ENCODE measurements at places on chromosomes 7 and 10.

- no peak for DNase-seq
Measured at GRCh38 chr7:148541891-148542504, 48.6 kb upstream of the C7orf33 start.

DNA sequence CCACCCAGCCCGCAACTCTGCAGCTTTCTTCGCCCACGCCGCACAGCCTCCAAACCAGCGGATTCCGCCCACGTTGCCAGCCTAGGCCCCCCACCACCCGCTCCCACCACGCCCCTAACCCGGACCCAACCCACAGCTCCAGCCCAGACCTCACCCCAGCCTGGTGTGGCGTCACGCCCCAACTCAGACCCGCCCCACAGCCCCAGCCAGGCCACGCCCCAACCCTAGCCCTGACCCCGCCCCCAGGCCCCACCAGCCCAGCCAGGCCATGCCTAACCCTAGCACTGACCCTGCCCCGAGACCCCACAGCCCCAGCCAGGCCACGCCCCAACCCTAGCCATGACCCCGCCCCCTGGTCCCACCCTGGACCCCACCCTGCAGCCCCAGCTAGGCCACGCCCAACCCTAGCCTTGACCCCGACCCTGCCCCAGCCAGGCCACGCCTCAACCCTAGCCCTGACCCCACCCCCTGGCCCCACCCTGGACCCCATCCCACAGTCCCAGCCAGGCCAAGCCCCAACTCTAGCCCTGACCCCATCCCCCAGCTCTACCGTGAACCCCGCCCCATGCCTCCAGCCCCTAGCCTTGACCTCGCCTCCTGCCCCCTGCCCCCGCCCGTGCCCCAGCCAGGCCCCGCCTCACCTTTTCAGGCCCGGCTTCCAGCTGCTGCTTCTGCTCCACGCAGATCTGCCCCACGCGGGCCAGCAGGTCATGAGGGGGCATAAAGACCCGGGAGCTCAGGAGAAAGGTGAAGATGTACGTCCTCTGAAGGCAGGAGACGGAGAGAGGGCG lies 64.0 kb downstream of the RASGEF1A start:
- DNase-seq = peak; percentile 40

DNA sequence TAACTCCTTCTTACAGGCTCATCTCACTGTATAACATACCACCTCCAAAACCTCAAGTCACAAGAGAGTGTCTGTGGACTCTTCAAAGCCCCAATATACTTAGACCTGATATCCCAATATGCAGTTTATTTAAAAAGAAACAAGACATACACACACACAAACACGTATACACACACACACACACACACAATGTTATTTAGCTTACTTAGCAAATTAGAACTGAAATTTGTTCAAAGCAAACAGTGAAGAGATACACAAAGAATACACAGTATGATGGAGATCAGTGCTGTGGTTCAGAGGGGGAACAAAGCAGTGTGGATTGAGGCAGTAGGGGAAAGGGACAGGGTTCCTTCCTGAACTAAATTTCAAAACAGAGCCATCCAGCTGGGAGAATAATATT lies 807.2 kb downstream of the IPMK start:
- DNase-seq = no peak

- no peak for DNase-seq
Measured at GRCh38 chr7:91323626-91324158, 59.5 kb downstream of the FZD1 start.

DNA sequence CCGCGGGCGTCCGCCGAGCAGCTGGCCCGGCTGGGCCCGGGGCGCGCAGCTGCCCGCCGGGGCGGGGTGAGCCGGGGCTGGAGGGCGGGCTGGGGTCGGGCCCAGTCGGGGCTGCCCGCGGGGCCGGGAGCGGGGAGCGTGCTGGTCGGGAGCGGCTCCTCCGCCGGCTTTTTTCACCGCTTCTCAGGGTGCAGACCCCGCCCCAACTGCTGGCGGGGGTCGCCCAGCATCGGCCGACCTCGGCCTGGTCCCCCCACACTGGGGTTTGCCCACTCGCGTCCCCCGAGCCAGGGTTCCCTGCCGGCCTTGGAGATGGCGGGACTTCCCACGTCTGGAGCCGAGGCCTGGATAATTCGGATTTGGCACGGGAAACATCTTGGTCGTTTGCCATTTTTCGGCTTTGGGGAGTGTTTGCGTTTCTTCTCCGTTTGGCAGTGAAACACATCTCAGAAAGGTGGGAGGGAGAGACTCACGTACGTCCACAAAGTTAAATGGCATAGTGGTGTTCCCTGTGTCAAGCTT lies 432 bp downstream of the TMEM248 start:
- DNase-seq = peak; percentile 10

- DNase-seq = no peak
Measured at GRCh38 chr10:121574519-121575166, 23.6 kb downstream of the FGFR2 start.

GRCh38 chr10:118356628-118357027 lies 14.5 kb upstream of the FAM204A start:
- no peak for DNase-seq

DNA sequence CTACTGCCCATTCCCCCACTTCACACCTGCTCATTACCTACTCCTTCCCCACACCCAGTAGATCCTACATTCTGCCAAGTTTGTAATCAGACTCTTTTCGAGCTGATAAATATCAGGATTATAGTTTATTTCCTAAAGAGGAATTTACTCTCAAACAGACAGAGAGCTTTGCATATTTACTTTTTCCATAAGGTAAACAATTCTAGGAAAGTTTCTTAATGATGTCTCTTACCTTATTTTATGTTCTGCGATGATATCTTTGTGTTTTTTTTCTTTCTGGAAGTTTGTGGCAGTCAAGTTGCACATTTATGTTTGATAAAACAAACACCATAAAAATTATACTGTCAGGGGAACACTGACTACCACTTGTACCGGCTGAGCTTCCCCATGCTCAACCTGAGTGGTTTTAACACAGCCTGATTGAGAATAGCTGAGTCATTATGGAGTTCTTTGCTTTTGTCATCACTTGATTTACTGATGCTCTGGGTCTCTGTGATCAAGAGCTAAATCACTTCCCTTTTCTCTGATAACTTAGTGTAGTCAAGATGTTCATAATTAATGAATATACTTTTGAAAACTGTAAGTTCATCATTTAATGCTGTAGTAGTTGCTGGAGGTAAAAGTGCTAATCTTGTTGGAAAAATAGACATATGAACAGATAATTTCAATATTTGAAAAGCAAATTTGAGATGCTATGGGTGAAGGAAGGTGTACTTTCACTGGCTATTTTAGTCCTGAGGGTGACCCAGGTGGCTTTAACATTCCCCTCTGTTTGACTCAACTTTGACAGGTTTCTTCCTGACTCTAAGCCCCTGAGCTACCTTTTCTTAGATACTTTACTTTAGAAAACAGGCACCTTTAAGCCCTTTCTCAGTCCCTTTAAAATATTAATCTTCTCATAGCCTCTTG lies 1034.5 kb upstream of the LRRTM3 start:
- no peak for DNase-seq

- DNase-seq = peak; percentile 4
Measured at GRCh38 chr7:725223-726005, 1.1 kb upstream of the DNAAF5 start.

DNA sequence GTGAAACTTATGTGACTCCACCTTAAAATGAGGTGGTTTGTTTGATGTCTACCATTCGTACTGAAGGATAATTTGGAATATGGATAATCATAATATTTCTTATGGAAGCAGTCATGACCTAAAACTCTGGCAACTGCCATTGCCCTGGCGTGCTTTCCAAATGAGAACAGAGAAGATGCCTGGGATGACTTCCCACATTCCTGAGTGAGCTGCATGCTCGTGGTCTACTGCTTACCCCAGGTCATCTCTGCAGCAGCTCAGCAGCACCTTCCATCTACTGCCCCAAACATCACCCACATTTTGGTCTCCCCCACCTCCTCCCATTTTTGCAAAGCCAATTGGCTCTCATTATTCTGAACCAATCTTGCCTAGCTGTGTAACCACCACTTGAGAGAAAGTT lies 40.1 kb downstream of the LYZL1 start:
- no peak for DNase-seq

GRCh38 chr10:86836044-86836443 lies 79.6 kb downstream of the BMPR1A start:
- no peak for DNase-seq

- no peak for DNase-seq
Measured at GRCh38 chr7:15932318-15932717, 245.8 kb upstream of the MEOX2 start.

- DNase-seq = no peak
Measured at GRCh38 chr7:20742913-20743312, 43.8 kb downstream of the SP8 start.

- no peak for DNase-seq
Measured at GRCh38 chr10:12720217-12720981, 281.1 kb downstream of the CCDC3 start.

DNA sequence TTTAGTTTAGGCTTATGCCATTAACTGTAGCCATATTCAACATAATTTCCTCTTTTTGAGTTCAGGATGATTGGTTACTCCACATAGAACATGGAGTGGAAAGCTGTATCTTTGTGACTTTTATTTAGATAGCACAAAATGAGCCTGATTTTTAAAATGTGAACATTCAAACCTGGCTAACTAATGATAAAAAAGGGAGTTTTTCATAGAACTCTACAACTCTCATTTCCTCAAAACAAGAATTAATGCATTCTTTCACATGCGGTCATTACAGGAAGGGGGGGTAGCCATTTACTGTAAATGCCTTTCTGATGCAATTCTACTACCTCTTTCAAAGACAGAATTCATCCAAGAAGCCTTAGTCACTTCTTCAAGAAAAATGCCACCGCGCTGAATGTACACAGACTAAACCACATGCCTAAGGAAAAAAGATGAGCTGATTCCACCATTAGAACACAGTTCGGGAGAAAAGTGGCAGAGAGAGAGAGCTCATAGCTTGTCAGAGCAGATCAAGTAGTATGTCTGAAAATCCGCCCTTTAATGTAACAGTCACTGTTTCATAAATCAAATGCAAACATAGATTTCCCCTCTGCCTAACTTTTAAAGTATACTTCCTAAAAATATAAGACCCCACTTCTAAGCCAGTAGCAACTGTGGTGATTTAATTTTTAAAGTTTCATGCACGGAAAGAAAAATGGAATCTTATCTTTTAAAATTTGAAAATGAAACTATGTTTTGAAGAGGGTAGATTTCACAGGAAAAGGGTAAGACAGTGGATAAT lies 226.4 kb upstream of the KLF14 start:
- DNase-seq = peak; percentile 68
